ENCODE measurements at places on chromosomes 16 and 17. TPM values are rescaled to one million over a fixed set of nuclear protein-coding genes. Genes with fewer than 3 reads are reported as not detected.

DNA sequence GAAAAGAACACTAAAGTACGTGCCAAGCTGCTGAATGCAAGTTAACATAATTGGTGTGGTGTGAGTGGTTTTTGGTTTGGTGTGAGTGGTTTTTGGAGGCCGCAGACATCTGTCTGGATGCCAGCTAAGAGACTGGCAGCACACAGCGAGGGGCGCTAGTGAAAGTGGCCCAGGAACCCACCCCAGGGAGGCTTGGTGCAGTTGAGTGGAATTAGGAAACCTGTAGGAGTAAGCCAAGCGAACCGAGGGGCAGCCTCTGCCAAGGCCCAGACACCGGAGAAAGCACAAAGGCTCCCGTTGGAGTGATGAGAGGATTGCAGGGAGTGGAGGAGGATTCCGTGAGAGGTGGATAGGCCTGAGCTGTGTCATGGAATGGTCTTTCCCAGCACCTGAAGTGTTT, 24.6 kb upstream of the SLC5A11 start:
- DNase-seq, result no peak

DNA sequence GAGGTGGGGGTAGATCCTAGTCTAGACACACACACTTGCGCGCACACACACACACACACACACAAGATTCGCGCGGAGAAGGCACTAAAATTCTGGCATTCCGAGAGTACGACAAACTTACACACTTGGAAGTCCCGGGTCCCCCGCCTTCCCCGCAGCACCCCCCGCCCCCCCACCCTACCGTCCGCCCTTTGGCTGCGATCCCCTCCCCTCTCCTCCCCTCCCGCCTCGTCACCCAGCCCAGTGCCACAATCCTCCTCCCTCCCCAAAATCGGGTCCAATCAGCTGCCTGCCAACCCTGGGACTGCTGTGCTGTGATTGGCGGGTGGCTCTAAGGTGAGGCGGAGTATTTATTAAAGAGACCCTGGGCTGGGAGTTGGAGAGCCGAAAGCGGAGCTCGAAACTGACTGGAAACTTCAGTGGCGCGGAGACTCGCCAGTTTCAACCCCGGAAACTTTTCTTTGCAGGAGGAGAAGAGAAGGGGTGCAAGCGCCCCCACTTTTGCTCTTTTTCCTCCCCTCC, at the start of gene SOX9:
SOX9 (plus strand) TSS at position 379 of the 522 bp plus-strand sequence. CDS start 372 bp downstream, outside the sequence.
- peak; percentile 88 for DNase-seq

DNA sequence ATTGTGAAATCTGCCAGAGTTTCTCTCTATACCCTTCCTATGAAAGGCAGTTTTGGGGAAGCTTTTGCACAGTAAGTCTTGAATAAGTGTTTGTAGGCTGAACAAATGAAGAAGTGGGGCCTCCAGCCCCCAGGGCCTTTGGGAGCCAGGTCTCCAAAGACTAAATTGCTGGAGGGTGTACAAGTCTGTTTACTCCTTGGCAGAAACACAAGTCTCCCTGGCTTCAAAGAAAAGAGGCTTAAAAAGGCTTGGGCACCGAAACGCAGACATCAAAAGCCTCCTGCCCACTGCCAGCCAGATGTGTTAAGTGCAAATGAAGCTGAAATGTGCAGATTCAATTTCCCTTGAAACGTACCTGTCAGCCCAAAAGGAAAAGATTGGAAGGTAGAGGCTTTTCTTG, 146.3 kb downstream of the TMEM132E start:
- DNase-seq, result no peak

GRCh38 chr16:11354733-11355574, 9.7 kb downstream of the RMI2 start:
- DNase-seq, result no peak

- DNase-seq, result no peak
Measured at GRCh38 chr17:59487161-59487873, 78.1 kb upstream of the DHX40 start.

GRCh38 chr16:51450909-51451308, 299.8 kb upstream of the SALL1 start:
- DNase-seq, result peak; percentile 7

GRCh38 chr16:69448470-69449193, 24.2 kb downstream of the CYB5B start:
- no peak for DNase-seq

DNA sequence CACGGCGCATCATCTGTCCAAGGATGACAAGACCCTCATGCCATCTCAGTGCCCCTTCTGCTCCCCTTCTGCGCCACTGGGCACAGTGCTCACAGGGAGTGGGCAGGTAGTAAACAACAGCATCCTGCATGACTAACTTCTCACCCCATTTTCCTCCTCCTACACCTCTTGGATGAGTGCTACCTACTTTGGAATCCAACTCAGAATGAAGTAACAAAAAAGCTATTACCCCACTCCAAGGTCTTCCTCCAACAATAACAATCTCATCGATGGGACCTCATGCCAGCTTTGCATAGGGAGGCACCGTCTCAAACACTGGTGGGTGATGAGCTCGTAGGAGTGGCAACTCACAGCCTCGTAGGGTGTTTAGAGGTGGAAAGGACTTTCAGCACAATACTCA, 98.6 kb upstream of the RCVRN start:
- no peak for DNase-seq

DNA sequence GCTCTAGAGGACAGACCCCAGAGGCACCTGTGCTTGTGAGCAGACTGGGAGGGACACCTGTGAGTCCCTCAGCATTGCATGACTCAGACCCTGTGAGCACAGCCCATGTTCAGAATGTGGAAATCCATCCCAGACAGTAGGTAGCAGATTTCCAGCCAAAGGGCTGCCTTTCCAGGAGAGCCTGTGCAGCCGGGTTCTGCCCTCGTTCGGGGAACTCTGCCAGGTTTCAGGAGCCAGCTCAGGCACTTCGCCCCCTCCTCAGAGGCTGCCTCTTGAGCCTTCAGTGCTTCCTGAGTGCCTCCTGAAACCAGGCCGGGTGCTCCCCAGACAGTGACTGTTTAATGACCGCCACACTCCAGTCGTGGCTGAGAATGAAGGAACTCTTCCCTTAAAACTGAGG, 23.3 kb upstream of the SDR42E2 start:
- no peak for DNase-seq

DNA sequence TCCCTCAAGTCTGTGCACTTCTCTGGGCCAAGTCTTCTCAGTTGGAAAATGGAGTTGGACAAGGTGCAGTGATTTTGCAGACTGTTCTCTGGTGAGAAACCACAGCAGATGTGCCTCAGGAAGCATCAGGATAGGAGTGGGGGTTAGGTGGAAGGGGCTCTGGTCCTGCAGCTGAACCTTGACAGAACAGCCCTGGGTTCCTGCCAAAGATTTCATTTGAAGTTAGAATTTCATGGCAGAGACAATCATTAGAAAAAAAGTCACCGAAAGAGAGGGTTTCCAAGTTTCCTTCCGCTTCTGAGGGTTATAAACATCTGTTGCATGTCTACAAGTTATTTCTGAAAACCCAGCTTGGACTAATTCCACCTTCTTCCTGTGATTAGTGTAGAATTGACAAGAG, 80.4 kb upstream of the IRX3 start:
- DNase-seq, result no peak

DNA sequence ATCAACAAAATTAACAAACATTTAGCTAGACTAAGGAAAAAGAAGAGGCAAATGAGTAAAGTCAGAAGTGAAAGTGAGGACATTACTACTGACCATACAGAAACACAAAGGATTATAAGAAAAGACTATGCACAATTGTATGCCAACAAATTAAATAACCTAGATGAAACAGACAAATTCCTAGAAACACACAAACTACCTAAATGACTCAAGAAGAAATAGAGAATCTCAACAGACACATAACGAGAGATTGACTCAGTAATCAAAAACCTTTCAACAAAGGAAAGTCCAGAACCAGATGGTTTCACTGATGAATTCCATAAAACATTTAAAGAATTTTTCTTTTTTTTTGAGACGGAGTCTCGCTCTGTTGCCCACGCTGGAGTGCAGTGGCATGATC, 35.7 kb upstream of the MYLK3 start:
- no peak for DNase-seq

DNA sequence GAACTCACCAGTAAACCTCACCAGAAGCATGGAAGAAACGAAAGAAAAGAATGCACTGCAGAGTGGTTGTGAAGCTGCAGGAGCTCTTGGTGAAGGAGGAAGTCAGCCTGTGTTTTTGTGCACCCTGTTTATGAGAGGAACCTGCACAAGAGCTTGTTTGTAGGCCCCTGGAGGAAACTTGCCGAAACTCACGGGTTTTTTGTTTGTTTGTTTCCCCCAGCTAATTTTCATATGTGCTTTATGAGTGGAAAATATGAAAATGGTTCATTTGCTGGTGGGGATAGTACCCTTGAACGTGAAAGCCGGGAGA, 222.7 kb downstream of the C16orf95 start:
- DNase-seq, result no peak

DNA sequence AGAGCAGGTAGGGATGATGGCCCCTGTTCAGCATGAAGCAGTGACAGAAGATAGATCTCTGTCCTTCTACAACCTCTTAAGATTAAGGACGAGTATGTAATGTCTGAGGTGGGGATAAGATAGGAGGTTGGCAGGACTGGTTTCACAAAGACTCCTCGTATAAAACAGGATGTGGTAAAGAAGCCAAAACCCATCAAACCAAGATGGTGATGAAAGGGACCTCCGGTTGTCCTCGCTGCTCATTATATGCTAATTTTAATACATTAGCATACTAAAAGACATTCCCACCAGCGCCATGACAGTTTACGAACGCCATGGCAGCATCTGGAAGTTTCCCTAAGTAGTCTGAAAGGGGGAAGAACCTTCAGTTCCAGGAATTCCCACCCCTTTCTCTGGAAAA, 27.3 kb downstream of the MIS12 start:
- DNase-seq, result no peak

- DNase-seq, result no peak
Measured at GRCh38 chr16:71675380-71675779, 49.1 kb downstream of the PHLPP2 start.

- no peak for DNase-seq
Measured at GRCh38 chr16:19415461-19415860, 2.2 kb upstream of the TMC5 start.

GRCh38 chr17:20981046-20981920, 61.5 kb downstream of the USP22 start:
- no peak for DNase-seq

GRCh38 chr17:2018716-2019510, 6.2 kb downstream of the RTN4RL1 start:
- DNase-seq, result no peak

GRCh38 chr16:67129422-67129821, 19.7 kb downstream of the PHAF1 start:
- DNase-seq, result no peak

DNA sequence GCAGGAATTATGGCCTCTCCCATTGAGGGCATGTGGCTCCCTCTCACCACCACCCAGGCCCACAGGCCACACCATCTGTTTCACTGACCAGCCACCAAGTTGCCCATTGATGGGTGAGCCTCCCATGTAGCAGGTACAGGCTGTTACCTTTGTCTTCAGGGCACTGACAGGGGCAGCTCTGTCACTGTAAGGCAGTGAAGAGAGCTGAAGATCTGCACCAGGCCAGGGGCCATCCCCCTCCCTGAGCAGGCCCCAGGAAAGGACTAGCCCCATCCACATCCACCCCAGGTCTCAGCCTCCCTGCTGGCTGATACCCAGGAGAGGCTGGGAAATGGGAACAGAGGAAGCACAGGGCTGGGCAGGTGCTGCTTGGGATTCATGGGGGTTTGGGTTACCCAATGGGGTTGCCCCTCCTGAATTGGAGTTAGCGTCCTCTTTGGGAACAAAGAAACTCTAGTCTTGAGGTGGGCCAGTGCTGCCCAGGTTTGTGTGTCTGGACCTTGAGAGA, 1691.4 kb downstream of the TP53TG3F start:
- DNase-seq, result no peak

GRCh38 chr16:75251280-75252048, at the start of gene BCAR1:
TSS of gene BCAR1 (minus strand) at chr16:75251624. CDS start at chr16:75251482, 142 bp downstream.
- DNase-seq, result peak; percentile 81

DNA sequence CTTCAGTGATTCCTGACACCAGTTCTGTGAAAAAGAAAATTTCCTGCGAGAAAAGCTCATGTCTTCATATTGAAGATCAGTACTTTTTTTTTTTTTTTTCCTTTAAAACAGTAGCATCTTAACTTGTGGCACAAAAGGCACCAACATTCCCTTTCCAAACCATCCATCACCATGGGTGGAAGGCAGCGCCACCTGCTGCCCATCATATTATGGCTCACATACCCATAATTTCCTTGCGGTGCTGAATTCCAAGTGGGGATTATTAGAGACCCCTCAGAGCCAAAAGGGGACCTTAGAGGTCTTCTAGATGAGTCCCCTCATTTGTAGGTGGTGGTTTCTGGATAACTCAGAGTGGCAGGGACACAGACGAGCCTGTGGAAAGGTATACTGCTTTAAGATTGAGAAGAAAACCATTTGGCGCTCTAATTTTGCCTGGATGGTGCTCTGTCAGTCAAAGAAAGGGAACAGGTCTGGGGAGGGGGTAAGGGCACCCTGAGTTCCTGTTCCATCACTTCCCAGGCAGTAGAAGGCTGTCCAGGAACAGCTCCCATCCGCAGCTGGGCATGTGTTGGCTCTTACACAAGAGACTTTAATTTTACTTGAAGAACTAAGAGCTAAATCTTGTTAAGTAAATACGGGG, 7.9 kb upstream of the SOST start:
- peak; percentile 39 for DNase-seq

GRCh38 chr17:2783310-2784030, 12.8 kb upstream of the RAP1GAP2 start:
- DNase-seq, result no peak

DNA sequence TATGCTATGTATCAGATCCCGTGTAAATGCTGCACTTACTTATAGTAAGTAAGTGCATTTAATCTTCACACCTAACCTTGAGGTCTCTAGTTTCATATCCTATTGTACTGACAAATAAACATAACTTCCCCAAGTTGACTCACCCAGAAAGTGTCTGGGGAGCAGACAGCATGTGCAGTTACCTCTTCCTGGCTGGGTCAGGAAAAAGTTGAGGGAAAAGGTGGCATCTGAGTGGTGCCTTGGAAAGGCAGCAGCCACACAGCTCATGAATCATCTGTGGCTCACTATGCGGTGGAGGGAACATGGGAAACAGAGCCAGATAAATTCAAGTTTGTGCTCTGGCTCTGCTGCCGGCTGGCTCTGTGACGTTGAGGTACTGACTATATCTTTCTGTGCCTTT, 382.0 kb upstream of the DYNLRB2 start:
- DNase-seq, result no peak

GRCh38 chr16:85519540-85520231, 93.4 kb upstream of the GSE1 start:
- DNase-seq, result no peak

GRCh38 chr17:79657036-79657435, 46.2 kb upstream of the RBFOX3 start:
- no peak for DNase-seq

DNA sequence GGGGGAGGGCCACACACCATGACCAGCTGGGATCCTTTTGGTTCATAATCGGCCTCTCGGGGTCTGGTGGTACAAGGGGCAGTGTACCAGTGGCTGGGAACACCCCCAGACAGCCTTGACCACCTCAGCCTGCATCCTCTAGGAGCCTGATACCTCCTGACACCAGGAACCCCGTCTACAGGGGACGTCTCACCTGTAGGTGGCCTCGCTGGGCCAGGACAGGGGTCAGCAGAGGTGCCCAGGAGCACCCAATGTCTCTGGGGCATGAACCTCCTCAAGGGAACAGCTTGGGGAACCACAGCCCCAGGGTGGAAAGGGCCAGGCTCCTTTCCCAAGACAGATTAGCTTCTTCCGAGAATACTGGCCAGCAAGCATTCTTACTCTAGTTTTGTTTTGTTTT, 2.5 kb upstream of the METRNL start:
- DNase-seq, result no peak

The DLG4 gene
- 21.1 TPM for polyA plus RNA-seq

The OR4D1 gene
- polyA plus RNA-seq, result not detected

The WDR81 gene
- polyA plus RNA-seq, result 12.6 TPM

The KRTAP17-1 gene
- not detected for polyA plus RNA-seq

The CACNG3 gene
- not detected for polyA plus RNA-seq

The EFCAB5 gene
- polyA plus RNA-seq, result 1.2 TPM

The TP53TG3F gene
- polyA plus RNA-seq, result not detected

The FBXL16 gene
- 1.1 TPM for polyA plus RNA-seq

The HOXB7 gene
- 12.5 TPM for polyA plus RNA-seq

Measured in muscle of arm (tissue), 14 donors.